ENCODE measurements at places on chromosomes 2 and 18.

DNA sequence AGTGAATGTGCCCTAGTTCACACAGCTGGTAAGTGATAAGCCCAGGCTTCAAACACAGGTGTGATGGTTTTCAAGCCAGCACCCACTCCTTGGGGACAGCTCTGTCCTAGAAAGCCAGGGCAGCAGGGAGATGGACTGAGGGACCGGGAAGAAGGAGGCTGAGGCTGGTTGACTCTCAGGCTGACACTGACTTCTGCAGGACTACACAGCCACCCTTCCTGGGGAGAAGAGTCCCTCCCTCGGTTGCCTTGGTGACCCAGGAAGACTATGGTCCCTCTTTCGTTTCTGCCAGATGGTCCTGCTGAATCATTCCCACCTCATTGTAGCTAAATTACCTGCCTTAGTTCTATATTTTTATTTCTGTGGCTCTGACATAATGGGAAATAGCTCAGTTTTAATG is 11.3 kb upstream of the FSHR start:
- H3K36me3 ChIP-seq, result no peaks in the 10 kb centered on the region
- H3K27ac ChIP-seq, result no peak overlapping the region
- no peaks in the 10 kb centered on the region for H3K4me1 ChIP-seq
- DNase-seq, result no peak
- H3K4me3 ChIP-seq, result no peak overlapping the region
- no peaks in the 10 kb centered on the region for H3K27me3 ChIP-seq

- no peaks in the 10 kb centered on the region for H3K4me1 ChIP-seq
- no peak overlapping the region for H3K27ac ChIP-seq
- no peaks in the 10 kb centered on the region for H3K36me3 ChIP-seq
- H3K27me3 ChIP-seq, result no peaks in the 10 kb centered on the region
- H3K4me3 ChIP-seq, result no peak overlapping the region
Measured at GRCh38 chr2:157061799-157062198, 195.7 kb upstream of the GALNT5 start.

DNA sequence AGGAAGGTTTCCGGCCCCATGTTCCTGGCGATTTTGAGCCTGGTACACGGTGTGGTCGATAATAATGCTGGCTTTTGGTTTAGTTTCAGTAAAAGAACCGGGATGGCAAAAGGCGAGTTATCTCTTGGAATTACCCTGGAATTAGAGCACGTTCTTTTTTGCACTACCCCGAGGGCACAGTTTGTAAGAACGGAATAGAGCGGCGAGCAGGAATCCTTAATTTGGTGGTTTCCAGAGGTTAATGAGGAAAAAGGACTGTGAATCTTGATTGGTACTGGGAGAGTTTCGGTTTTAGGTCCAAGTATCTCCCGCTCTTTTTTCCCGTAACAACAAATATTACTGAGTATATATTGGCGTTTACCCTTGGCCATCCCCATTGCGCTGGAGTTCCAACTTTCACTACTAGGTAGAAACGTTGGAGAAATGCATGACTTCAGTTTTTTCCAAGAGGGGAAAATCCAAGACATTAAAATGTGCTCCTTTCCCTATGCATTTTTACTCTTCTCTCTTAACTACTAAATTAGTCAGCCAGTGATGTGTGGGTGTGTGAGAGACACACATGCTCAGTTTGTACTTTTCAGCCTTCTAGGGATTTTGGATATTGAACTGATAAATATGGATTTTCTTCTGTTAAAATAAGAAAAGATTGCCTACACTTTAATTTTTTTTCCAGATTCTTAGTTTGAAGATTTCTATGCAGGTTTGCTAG is 160.8 kb downstream of the AGPS start:
- peak overlapping the region; percentile 95 for H3K27ac ChIP-seq
- no peaks in the 10 kb centered on the region for H3K36me3 ChIP-seq
- no peaks in the 10 kb centered on the region for H3K27me3 ChIP-seq
- H3K4me1 ChIP-seq, result no peaks in the 10 kb centered on the region

- H3K4me3 ChIP-seq, result no peak overlapping the region
- no peaks in the 10 kb centered on the region for H3K4me1 ChIP-seq
- no peaks in the 10 kb centered on the region for H3K36me3 ChIP-seq
- no peaks in the 10 kb centered on the region for H3K27me3 ChIP-seq
- no peak for DNase-seq
Measured at GRCh38 chr2:218953366-218953954, 6.0 kb upstream of the CDK5R2 start.

DNA sequence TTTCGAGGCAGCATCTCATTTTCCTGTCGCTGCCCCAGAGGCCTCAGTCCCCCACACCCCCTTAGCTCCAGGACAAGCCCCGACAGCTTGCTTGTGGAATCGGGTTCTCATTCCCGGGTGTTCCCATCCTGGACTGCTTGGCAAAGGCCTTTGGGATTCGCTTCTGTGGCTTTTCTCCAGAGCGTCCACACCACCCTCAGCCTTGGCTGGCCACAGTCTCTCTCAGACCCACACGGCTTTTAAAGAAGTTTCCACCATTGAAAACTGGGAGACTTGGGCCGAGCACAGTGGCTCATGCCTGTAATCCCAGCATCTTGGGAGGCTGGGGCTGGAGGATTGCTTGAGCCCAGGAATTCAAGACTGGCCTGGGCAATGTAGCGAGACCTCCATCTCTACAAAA is 2.7 kb downstream of the ESPNL start:
- H3K27me3 ChIP-seq, result no peaks in the 10 kb centered on the region
- H3K4me1 ChIP-seq, result no peaks in the 10 kb centered on the region
- H3K27ac ChIP-seq, result no peak overlapping the region
- no peak overlapping the region for H3K4me3 ChIP-seq
- no peak for DNase-seq

DNA sequence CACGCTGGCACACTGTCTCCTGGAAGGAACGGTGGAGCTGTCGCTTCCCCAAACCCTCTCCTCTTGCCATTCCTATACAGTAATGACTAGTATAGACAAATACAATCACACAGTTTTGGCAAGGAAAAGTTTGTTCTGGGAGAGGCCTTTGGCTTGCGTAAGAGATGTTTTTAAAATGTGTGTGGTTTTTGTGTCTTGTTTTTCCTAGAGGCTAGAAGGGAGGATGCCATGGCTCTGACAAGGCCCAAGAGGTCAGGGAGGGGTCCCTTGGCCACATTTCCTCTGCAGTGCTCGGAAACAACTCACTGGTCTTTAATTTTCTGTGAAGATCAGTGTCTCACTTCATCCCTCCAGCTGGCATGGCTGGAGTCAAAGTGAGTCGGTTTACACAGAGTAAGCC is 195.9 kb downstream of the SH3RF3 start:
- H3K4me3 ChIP-seq, result no peak overlapping the region
- no peaks in the 10 kb centered on the region for H3K36me3 ChIP-seq
- no peak for DNase-seq
- peaks cover 52% of the 10 kb centered on the region for H3K4me1 ChIP-seq
- no peaks in the 10 kb centered on the region for H3K27me3 ChIP-seq

DNA sequence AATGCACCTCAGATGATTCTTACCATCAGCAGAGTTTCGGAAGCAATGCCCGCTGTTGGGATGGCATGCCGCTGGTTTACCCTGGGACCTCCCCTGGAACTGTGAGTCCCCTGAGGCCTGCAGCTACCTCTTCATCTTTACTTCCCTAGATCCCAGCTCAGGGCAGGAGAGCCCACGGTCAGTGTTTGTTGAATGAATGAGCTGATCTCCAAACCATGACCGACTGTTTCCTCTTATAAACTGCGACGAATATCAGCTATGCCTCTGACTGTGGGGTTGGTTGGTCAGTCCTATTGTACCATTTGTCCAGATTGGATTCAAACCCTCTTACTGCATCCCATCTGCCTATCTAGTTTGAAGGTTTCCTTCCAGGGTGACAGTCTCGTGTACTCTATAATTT is 64.4 kb downstream of the DDX1 start:
- no peak for DNase-seq
- H3K27me3 ChIP-seq, result no peaks in the 10 kb centered on the region
- H3K4me1 ChIP-seq, result no peaks in the 10 kb centered on the region
- H3K36me3 ChIP-seq, result no peaks in the 10 kb centered on the region

DNA sequence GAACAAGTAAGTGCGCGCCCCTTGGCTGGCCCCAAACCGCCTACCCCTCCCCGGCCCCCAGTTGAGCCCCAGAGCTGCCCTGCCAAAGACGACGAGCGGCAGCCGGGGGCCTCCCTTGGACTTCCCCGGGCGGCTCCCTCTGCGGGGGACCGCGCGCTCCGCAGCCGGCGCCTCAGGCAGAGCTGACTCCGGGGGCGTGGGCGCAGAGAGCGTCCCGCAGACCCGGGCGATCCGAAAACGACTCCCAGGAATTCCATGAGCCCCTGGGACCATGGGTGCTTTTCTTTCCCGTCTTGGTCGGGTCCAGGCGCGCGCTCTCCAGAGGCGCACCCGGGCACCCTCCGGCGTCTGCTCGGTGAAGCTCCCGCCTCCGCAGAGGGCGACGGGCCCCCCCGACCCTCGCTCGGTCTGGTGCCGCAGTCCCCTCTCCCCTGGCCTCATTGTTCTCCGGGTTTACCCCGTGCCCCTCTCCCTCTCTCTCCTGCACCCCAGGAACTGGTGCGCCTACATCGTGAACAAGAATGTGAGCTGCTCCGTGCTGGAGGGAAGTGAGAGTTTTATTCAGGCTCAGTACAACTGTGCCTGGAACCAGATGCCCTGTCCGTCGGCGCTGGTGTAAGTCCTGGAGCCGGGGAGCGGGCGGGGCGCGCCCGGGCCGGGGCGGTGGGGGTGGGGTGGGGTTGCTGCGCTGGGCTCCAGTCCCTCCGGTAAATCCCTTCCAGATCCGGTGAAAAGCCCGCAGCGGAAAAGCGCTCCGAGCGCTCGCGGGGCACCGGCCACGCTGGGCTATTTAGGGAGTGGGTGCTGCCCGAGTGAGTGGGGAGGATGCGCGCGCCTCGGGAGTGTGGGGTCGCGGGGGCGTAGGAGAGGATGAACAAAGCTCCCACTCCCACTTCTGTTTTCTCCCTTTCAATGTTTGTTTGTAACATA is 776 bp downstream of the EMILIN2 start:
- H3K27me3 ChIP-seq, result no peaks in the 10 kb centered on the region
- peak overlapping the region; percentile 70 for H3K27ac ChIP-seq
- H3K4me3 ChIP-seq, result peak overlapping the region; percentile 62
- peaks cover 11% of the 10 kb centered on the region for H3K4me1 ChIP-seq
- DNase-seq, result no peak

DNA sequence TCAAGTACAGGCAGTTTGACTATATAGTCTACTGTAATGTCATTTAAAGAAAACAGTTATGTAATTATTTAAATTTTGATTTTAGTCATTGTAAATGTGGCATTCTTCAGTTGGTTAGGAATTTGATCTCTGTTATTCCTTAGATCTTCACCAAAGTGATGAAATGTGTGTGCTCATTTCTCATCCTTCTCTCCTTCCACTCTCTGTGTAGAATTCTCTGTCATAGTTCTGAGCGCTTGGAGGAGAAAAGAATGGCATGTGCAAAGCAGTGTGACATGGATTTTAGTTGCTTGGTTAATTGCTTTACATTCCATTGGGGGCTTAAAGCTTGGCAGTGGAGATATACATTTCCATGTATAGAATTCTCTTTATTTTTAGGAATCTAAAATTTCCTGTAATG is 14.8 kb downstream of the PIK3C3 start:
- H3K36me3 ChIP-seq, result peaks cover 66% of the 10 kb centered on the region
- no peak for DNase-seq
- H3K27me3 ChIP-seq, result no peaks in the 10 kb centered on the region
- H3K4me1 ChIP-seq, result no peaks in the 10 kb centered on the region
- no peak overlapping the region for H3K27ac ChIP-seq
- H3K4me3 ChIP-seq, result no peak overlapping the region

DNA sequence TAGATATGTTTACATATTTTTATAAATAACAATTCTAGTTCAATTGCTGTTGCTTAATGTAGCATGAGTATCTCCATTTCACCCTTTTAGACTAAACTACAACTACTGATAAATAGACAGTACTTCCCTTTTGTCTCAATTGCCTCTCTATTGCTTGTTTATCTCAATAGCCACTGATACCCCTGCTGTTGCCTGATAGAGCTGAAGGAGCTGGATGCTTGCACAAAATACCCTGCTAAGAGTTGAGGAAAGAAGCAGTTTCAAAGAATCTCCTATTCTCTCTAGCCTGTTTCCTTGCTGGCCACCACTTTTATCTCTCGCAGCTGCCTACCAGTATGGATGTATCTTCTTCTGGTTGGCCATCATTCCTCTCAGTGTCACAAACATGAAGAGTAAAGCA is 16.9 kb upstream of the ZNF804A start:
- no peaks in the 10 kb centered on the region for H3K36me3 ChIP-seq
- H3K4me1 ChIP-seq, result no peaks in the 10 kb centered on the region
- DNase-seq, result no peak
- no peaks in the 10 kb centered on the region for H3K27me3 ChIP-seq

- H3K4me3 ChIP-seq, result no peak overlapping the region
- DNase-seq, result no peak
- no peaks in the 10 kb centered on the region for H3K27me3 ChIP-seq
- H3K27ac ChIP-seq, result no peak overlapping the region
- H3K36me3 ChIP-seq, result no peaks in the 10 kb centered on the region
Measured at GRCh38 chr2:184507254-184507653, 91.1 kb upstream of the ZNF804A start.

GRCh38 chr18:22285361-22286140 is 116.2 kb downstream of the GATA6 start:
- peaks cover 52% of the 10 kb centered on the region for H3K4me1 ChIP-seq
- no peak for DNase-seq
- H3K27me3 ChIP-seq, result no peaks in the 10 kb centered on the region
- no peak overlapping the region for H3K4me3 ChIP-seq
- H3K27ac ChIP-seq, result peak overlapping the region; percentile 74

DNA sequence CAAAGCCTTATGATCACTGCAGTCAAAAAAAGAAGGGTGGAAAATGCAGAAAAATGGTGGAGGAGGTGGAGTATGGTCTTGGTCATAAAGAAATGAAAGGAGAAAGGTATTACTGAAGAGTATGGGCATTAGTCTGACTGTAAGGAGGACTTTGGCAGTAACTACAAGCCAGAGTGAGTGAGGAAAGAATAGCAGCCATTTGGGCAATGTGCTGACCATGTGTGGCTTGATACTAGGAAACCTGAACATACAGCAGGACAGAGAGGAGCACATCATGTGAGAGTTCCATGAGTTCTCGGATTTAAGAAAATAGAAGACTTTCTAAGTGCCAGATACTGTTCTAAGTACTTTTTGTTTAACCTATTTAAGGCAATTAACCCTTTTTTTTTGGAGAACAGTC is 8.5 kb downstream of the DTNA start:
- no peak for DNase-seq
- H3K4me3 ChIP-seq, result no peak overlapping the region
- no peaks in the 10 kb centered on the region for H3K27me3 ChIP-seq
- H3K4me1 ChIP-seq, result no peaks in the 10 kb centered on the region
- no peaks in the 10 kb centered on the region for H3K36me3 ChIP-seq

GRCh38 chr18:21599585-21600525 is 649 bp downstream of the ESCO1 start:
- H3K36me3 ChIP-seq, result no peaks in the 10 kb centered on the region
- peaks cover 39% of the 10 kb centered on the region for H3K4me1 ChIP-seq
- peak overlapping the region; percentile 97 for H3K27ac ChIP-seq
- H3K4me3 ChIP-seq, result peak overlapping the region; percentile 74
- H3K27me3 ChIP-seq, result no peaks in the 10 kb centered on the region
